ENCODE measurements at places on chromosomes 3 and 15. TPM values are rescaled to one million over a fixed set of nuclear protein-coding genes. Genes with fewer than 3 reads are reported as not detected.

Gene ASB14
- total RNA-seq, result not detected

Gene PLA2G4E
- total RNA-seq, result not detected

Gene GUCA1C
- total RNA-seq, result not detected

Gene SERPINI2
- total RNA-seq, result not detected

Gene TMC3
- not detected for total RNA-seq

DNA sequence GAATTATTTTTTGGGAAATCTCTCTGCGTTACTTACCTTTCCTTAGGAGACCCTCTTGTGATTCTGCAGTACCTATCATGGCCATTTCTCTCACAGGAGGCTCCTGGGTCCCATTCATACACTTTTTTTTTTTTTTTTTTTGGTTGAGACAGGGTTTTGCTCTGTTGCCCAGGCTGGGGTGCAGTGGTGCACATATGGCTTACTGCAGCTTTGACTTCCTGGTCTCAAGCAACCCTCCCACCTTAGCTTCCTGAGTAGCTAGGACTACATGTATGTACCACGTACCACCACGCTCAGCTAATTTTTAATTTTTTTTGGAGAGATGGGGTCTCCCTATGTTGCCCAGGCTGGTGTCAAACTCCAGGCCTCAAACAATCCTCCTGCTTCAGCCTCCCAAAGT lies 36.1 kb downstream of the TRAK1 start:
- no peak for DNase-seq

- no peak for DNase-seq
Observed at GRCh38 chr3:190617185-190617584, 103.3 kb downstream of the IL1RAP start.

- DNase-seq, result peak; percentile 73
Observed at GRCh38 chr3:49607105-49607591, 52.9 kb downstream of the BSN start.

- DNase-seq, result no peak
Observed at GRCh38 chr3:14915636-14916222, 31.7 kb upstream of the NR2C2 start.

DNA sequence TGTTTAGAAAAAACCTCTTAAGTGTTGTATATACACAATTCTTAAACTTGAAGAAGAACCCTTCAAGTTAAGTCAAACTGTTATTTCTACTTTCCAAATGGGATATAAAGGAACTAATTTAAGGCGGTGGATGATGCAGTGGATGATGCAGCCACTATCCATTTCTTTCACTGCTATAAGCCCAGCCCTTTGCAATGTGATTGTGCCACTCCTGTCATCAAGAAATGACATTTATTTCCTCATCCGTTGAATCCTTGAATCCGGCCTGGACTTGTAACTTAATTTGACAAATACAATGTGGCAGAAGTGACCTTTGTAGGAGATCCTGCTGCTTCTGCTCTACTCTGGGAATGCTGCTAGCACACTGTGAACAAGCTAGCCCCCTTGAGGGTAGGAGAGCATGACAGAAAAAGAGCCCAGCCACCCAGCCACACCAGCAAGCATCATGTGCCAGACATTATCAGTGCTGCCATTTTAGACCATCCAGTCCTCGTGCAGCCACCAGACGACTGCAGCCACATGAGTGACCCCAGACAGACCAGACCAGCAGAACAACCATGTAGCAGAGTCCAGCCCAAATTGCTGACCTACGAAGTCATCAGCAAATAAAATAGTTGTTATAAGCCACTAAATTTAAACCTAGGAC lies 47.4 kb downstream of the UACA start:
- no peak for DNase-seq

- DNase-seq, result no peak
Observed at GRCh38 chr15:63231706-63232105, 42.3 kb downstream of the RAB8B start.

DNA sequence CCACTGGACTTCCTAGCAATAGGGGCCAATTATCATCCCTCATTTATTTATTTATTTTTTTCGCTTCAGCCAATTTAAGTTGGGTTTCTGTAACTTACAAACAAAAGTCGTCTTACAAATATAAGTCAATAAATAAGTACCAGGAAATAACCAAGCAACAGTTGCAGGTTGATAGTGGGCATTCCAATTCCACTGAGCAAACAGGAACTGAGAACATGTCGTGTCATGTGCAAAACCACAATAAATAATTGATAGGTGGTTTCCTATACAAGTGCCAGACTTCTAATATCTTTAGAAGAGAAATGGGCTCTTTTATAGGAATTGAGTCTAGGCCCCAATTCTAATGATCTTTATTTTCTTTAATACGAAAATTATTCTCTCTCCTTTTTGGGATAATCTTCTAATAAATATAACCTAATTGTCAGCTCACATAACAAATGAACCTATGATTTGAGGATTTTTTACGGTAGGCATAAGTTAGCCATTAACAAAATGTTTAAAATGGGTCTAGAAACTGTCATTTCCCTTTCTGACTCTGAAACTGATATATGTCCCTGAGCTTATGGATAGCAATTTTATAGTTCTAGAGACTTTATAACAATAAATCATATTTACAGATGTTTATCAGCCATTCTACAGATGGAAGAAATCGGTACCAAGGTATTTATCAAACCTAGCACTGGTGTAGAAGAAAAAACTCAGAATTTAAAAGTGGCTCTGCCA lies 571.8 kb downstream of the FOXP1 start:
- DNase-seq, result no peak

DNA sequence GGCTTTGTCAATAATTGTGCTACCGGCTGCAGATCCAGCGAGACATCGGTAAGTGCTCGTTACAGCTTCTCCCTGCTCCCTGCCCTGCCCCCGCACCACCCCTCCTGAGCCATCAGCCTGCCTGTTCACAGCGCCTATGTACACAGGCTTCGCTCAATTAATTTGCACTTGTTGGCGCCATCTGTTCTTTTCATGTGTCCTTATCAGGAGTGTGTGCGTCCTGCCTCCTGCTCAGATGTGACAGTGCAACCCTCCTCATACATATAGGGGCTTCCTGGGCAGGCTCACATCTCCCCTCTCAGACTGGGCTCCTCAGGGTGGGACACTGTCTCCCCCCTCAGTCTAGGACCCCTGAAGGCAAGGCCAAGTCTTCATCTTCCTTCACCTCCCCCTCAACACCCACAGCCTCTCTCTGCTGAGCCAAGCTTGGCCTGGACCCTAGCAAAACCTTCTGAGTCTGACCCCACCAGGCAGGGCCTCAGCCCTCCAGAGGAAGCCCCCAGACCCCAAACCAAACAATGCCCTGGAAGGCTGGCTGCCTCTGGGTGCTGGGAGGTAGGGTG lies 54.9 kb downstream of the CYP11A1 start:
- no peak for DNase-seq

DNA sequence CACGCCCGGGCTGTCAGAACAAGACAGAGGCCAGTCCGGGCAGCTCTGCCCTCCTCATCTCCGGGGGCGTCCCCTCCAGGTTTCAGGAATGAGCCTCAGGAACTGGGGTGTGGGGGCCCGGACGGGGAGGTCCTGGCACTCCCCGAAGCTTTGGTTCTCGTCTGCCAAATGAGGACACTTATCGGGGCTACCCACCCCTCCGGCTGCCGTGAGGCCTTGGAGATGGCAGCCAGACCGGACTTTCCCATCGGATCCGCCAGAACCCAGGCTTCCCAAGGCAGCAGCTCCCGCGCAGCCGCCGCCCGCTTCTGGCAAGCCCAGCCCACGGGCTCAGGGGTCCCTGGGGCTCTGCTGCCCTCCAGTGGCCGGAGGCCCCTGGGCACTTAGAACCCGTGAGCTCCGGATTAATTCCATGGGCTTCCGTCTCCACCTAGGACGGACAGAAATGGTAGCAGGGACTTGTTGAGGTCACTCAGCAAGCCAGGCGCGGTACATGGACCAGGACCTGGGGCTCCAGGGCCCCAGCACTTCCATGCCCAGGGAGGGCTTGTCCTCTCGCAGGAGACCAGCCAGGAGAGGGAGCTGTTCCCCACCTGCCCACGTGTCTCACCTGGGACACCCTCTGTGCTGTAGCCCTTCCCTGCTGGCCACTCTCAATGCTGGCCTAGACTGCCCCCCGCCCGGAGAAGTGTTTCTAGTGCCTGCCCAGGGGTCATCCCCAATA lies 89.4 kb downstream of the LINGO1 start:
- peak; percentile 96 for DNase-seq

GRCh38 chr3:44104668-44105321 lies 136.9 kb upstream of the TOPAZ1 start:
- DNase-seq, result no peak

- no peak for DNase-seq
Observed at GRCh38 chr15:41908736-41909461, 15.0 kb upstream of the SPTBN5 start.

GRCh38 chr3:72281551-72281950 lies 496.6 kb upstream of the PROK2 start:
- DNase-seq, result no peak

- no peak for DNase-seq
Observed at GRCh38 chr3:124163689-124164088, 171.8 kb upstream of the ROPN1 start.

Measured in posterior vena cava (tissue), 2 donors.